Aorta (tissue), 5 donors: ENCODE measurements at places on chromosomes 4 and X. TPM values are rescaled to one million over a fixed set of nuclear protein-coding genes. Genes with fewer than 3 reads are reported as not detected.

SPOCK3 gene
- total RNA-seq: not detected

POU4F2 gene
- not detected for total RNA-seq

GAGE10 gene
- not detected for total RNA-seq

RNF212 gene
- 8.9 TPM for total RNA-seq

SHROOM2 gene
- 2.5 TPM for total RNA-seq

ASB12 gene
- total RNA-seq: 0.45 TPM

RBM47 gene
- 33.5 TPM for total RNA-seq

GRCh38 chr4:109735566-109736365 lies 5.9 kb upstream of the PLA2G12A start:
- no peak overlapping the region for H3K27ac ChIP-seq
- no peaks in the 10 kb centered on the region for H3K27me3 ChIP-seq
- no peaks in the 10 kb centered on the region for H3K36me3 ChIP-seq
- H3K4me3 ChIP-seq: no peak overlapping the region

DNA sequence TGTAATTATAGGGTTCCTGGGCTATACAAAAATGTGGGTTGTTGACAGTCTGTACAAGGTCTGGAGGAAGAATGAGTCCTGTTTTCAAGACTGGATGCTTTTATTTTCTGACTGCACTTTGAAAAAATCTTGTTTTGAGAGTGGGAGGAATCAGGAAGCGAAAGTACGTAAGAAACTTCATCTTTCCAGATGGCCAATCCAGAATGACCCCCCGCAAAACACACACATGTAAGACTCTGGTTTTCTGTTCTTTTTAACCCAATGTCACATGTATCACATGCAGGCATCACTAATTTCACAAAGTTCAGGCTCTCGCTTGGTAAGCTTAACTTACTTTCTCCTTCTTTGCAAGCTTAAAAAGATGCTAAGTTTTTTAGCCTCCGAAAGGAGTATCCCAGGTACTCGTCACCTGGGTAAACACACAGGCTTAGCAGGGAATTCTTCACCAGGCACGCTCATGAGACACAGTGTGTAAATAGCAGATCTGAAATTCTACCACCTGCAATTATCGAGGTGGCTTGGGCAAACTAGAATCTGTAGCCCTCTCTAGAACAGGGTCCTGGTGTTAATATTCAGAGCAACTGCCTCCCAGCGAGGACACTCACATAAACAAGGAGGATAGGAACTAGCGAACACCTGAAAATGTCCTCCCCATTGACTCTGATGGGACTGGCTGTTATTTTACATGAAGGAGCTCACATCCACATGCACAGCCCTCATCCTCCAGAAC lies 90.7 kb downstream of the NSUN7 start:
- DNase-seq: no peak
- no peaks in the 10 kb centered on the region for H3K27me3 ChIP-seq
- H3K4me3 ChIP-seq: no peak overlapping the region
- no peaks in the 10 kb centered on the region for H3K36me3 ChIP-seq
- H3K27ac ChIP-seq: no peak overlapping the region

GRCh38 chrX:71923516-71923915 lies 12.9 kb downstream of the NHSL2 start:
- no peak overlapping the region for H3K4me3 ChIP-seq
- no peaks in the 10 kb centered on the region for H3K36me3 ChIP-seq
- DNase-seq: no peak
- no peaks in the 10 kb centered on the region for H3K27me3 ChIP-seq

DNA sequence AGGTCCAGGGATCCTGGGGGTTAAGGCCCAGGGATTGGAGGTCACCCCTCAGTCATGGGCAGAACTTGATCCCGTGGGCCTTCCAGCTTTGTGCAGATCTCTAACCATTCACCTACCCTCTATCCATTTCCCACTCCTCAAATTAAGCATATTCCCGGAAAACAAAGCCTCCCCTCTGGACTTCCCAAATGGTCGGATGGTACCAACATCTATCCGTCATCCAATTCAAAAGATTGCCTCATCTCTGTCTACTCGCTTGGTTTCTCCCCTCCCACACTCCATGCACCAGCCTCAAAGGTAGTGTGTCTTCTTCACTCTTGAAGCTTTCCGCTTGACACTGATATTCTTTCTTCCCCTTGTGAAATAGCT lies 473 bp upstream of the BCLAF3 start:
- DNase-seq: no peak
- no peak overlapping the region for H3K4me3 ChIP-seq
- peak overlapping the region; percentile 32 for H3K27ac ChIP-seq
- H3K4me1 ChIP-seq: no peaks in the 10 kb centered on the region
- H3K27me3 ChIP-seq: no peaks in the 10 kb centered on the region
- no peaks in the 10 kb centered on the region for H3K36me3 ChIP-seq

GRCh38 chr4:113146876-113147358 lies 97.5 kb downstream of the ANK2 start:
- peak overlapping the region; percentile 53 for H3K27ac ChIP-seq
- no peaks in the 10 kb centered on the region for H3K27me3 ChIP-seq
- H3K4me3 ChIP-seq: peak overlapping the region; percentile 94
- H3K36me3 ChIP-seq: no peaks in the 10 kb centered on the region
- H3K4me1 ChIP-seq: peaks cover 3% of the 10 kb centered on the region

GRCh38 chr4:56424697-56425514 lies 10.5 kb downstream of the PPAT start:
- H3K27me3 ChIP-seq: no peaks in the 10 kb centered on the region
- no peak for DNase-seq
- no peak overlapping the region for H3K27ac ChIP-seq

DNA sequence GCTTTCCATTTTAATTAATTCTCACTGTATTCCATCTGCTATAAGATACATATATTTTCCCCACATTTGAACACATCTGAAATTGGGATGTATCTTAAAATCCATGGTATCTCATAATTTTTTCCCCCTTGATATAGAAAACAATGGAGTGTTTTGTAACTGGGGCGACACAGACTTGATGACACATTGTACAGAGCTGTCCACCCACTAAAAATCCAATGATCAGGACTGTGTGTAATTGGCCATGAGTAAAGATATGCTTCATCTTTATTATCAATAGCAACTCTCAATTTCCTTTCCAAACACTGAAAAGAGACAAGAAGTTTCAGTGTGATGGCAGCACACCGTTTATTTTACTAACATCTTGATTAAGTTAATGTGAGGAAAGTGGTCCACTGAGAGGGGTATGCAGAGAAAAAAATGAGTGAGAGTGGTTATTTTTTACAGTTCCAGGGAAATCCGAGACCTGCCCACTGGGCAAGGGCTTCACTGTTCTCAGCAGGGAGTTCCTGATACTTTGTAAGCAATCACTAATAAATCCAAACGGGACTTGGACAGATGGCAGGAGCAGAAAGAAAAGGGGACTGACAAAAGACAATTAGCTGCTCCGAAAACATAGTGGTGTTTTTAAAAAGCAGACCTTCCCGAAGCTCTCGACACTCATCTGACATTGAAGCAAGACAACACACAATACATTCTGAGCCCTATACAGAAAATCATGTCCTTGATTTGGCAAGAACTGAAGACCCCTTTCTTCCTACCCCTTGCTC lies 149.4 kb downstream of the TSPAN5 start:
- no peak overlapping the region for H3K4me3 ChIP-seq
- no peak for DNase-seq
- H3K27ac ChIP-seq: no peak overlapping the region
- H3K36me3 ChIP-seq: no peaks in the 10 kb centered on the region
- no peaks in the 10 kb centered on the region for H3K4me1 ChIP-seq

- peak; percentile 75 for DNase-seq
- no peak overlapping the region for H3K4me3 ChIP-seq
- no peaks in the 10 kb centered on the region for H3K36me3 ChIP-seq
- H3K27me3 ChIP-seq: no peaks in the 10 kb centered on the region
Measured at GRCh38 chr4:7719354-7720174, 220.1 kb downstream of the AFAP1 start.

DNA sequence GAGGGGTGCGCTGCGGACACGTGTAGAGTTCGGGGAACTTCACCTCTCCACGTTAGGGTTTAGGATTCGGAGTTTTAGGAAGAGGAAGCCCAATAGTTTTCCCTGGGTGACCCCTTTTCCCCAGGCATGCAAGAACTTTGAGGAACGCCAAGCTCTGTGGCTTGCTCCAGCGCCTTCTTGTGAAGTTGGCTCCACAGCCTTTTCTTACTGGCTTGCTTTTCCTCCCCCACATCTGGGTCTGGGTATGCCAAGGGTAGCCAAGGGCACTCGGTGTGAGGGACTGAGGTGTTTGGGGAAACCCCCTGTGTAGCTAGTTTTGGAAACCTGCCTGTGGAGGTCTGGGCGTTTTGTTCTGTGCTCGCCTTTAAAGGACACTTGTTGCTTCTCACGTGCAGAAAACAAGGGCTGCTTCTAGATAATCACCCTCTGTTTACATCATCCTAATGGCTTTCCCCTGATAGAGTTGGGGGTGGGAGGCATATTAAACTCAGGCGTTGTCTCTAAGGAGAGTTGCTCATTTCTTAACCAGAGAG lies 746 bp downstream of the EDNRA start:
- DNase-seq: no peak
- no peaks in the 10 kb centered on the region for H3K4me1 ChIP-seq
- peak overlapping the region; percentile 33 for H3K27ac ChIP-seq
- no peaks in the 10 kb centered on the region for H3K36me3 ChIP-seq

DNA sequence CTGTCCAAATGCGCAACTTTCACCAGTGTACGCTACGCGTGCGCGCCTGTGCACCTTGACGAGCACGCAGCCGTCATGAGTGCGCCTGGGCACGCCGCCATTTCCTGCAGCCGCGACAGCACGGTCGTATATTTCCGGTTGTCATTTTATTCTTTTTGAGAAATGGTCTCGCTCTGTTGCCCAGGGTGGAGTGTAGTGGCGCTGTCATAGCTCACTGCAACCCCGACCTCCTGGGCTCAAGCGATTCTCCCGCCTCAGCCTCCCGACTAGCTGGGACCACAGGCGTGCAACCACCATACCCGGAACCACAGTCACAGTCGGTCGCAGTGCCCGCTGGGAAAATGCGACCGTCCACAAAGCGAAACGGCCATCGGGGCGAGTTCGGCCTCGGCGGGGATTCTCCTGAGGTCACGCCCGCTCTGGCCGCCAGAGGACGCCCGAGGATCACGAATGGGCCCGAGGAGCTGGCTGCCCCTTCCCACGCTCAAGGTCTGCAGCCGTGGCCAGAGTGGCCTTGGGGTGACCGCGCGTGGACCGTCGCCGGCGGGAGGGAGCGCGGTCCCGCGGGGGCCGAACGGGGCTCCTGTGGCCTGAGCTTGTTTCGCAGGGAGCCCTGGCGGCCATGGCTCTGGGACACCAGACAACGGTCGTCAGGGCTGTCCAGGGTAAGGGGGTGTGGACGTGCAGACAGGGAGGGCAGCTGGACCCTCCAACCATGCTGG lies 23.7 kb upstream of the PNMA3 start:
- H3K36me3 ChIP-seq: no peaks in the 10 kb centered on the region
- H3K4me1 ChIP-seq: no peaks in the 10 kb centered on the region
- H3K27ac ChIP-seq: no peak overlapping the region
- peak; percentile 92 for DNase-seq

- H3K36me3 ChIP-seq: no peaks in the 10 kb centered on the region
- DNase-seq: no peak
- H3K4me1 ChIP-seq: no peaks in the 10 kb centered on the region
Measured at GRCh38 chr4:3241898-3242524, 6.9 kb upstream of the MSANTD1 start.

- H3K27ac ChIP-seq: no peak overlapping the region
- no peaks in the 10 kb centered on the region for H3K36me3 ChIP-seq
- no peak for DNase-seq
- no peaks in the 10 kb centered on the region for H3K4me1 ChIP-seq
- no peaks in the 10 kb centered on the region for H3K27me3 ChIP-seq
- H3K4me3 ChIP-seq: no peak overlapping the region
Measured at GRCh38 chrX:1743663-1744062, 128.8 kb downstream of the ASMT start.

GRCh38 chr4:152468408-152468807 lies 67.5 kb downstream of the FBXW7 start:
- no peak overlapping the region for H3K27ac ChIP-seq
- no peaks in the 10 kb centered on the region for H3K4me1 ChIP-seq
- DNase-seq: no peak
- no peaks in the 10 kb centered on the region for H3K36me3 ChIP-seq

DNA sequence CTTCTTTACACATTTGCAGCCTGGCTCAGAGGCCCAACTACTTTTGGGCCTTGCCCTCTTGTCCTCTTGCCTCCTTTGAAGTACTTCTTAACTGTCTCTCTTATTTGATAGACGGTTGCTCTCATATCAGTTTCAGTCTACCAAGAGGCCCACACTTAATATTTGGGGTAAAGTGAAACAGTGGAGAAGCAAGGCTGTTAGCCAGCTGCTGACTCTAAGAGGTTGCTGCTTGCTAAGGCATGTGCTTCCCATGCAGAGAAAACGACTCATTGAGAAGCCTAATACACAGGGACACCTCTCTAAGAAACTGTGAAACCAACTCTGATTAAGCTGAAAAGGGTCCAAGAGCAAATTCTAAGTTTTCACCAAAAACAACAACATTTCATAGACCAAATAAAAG lies 94.6 kb downstream of the PPP3CA start:
- DNase-seq: no peak
- no peak overlapping the region for H3K4me3 ChIP-seq
- H3K36me3 ChIP-seq: no peaks in the 10 kb centered on the region

DNA sequence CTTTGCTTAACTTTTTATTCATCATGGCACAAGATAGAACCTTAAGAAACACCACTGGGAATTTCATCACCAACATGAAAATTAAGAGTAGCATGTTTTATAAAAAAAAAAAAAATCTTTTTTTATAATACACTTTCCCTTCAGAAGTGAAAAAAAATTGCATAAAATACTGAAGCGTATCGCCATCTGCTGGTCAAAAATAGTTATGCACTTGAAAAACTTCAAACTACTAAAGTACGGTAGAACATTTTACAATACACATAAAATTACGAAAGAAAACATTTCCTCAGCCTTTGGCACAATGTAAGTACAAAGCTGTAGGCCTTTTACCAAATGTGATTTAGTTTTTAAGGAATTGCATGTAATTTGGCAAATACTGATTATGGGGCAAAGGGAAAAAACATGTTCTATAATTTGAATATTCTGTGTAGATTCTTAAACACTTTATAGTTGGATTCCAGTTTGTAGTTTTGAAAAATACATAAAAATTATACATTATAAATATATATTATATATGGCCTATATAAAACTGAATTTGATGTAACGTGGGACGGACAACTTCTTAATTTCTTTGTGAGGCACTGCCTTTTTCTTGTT lies 26.5 kb downstream of the HCCS start:
- no peaks in the 10 kb centered on the region for H3K27me3 ChIP-seq
- H3K4me3 ChIP-seq: no peak overlapping the region
- no peaks in the 10 kb centered on the region for H3K4me1 ChIP-seq
- no peaks in the 10 kb centered on the region for H3K36me3 ChIP-seq

DNA sequence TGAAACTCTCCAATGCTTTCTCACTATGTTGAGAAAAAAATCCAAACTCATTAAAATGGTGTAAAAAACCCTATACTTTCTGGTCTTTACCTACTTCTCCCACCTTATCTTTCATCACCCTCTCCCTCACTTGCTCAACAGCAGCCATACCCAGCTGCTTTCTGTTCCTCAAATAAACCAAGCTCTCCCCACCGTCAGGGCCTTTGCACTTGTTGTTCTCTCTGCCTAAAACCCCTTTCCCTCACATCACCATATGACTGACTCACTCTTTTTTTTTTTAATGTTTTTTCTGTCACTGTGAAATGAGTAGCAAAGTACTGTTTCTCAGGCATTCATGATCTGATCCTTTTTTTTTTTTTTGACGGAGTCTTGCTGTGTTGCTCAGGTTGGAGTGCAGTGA lies 122.3 kb upstream of the TMEM164 start:
- H3K27ac ChIP-seq: no peak overlapping the region
- H3K4me3 ChIP-seq: no peak overlapping the region
- no peaks in the 10 kb centered on the region for H3K4me1 ChIP-seq
- H3K36me3 ChIP-seq: no peaks in the 10 kb centered on the region
- H3K27me3 ChIP-seq: no peaks in the 10 kb centered on the region

- no peaks in the 10 kb centered on the region for H3K27me3 ChIP-seq
- H3K4me1 ChIP-seq: no peaks in the 10 kb centered on the region
- no peak for DNase-seq
- no peak overlapping the region for H3K27ac ChIP-seq
- no peaks in the 10 kb centered on the region for H3K36me3 ChIP-seq
Measured at GRCh38 chr4:169540774-169541173, 71.6 kb downstream of the NEK1 start.
